ENCODE measurements at places on chromosomes 13 and 19. TPM values are rescaled to one million over a fixed set of nuclear protein-coding genes. Genes with fewer than 3 reads are reported as not detected.

The ZNF665 gene
- 0.56 TPM for total RNA-seq

The CYP4F8 gene
- not detected for total RNA-seq

The YJEFN3 gene
- 1.00 TPM for total RNA-seq

The COMMD6 gene
- 95.7 TPM for total RNA-seq

The UBL3 gene
- total RNA-seq, result 22.4 TPM

The CGB2 gene
- total RNA-seq, result not detected

The PINLYP gene
- 9.1 TPM for total RNA-seq

The TMPRSS9 gene
- total RNA-seq, result not detected

Measured in esophagus mucosa (tissue), 1 donor.